ENCODE measurements at places on chromosomes 3 and 15.

DNA sequence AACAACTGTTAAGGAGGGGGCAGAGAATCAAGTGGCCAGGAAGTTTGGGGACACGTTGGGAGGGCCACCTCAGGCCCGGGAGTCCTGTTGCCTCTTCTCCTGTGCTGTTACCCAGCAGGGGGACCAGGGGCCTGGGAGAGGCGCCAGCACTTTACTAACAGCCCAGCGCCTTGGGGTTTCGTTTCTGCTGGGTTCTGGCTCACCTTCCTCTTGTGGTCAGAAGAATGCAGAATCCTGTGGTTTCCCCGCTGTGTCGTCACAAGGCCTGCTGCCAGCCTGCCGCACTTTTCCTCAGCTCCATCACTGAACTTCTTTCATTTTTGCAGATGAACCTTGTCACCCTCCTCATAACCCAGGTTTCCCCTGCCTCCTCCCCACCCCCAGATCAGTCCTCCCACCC, 67.7 kb downstream of the SLC30A4 start:
- peak; percentile 80 for DNase-seq

GRCh38 chr3:114691871-114692270, 398.0 kb downstream of the TIGIT start:
- no peak for DNase-seq

DNA sequence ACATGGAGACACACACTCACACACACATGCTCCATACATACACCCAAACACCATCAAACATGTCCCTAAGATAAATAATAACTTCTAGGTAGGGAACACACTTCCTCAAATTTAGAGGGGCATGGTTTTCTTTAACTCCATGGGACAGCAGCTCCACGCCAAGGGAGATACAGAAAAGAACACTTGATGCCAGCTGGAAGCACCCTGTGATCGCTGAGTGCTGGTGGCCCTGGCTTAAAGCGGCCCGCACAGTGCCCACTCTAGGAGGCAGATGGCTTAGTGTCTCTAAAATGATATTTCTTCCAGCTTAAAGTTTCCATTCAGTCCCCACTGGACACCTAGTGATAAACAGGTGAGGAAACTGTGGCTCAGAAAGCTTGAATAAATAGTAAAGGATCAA, 232.9 kb downstream of the UACA start:
- DNase-seq = no peak

DNA sequence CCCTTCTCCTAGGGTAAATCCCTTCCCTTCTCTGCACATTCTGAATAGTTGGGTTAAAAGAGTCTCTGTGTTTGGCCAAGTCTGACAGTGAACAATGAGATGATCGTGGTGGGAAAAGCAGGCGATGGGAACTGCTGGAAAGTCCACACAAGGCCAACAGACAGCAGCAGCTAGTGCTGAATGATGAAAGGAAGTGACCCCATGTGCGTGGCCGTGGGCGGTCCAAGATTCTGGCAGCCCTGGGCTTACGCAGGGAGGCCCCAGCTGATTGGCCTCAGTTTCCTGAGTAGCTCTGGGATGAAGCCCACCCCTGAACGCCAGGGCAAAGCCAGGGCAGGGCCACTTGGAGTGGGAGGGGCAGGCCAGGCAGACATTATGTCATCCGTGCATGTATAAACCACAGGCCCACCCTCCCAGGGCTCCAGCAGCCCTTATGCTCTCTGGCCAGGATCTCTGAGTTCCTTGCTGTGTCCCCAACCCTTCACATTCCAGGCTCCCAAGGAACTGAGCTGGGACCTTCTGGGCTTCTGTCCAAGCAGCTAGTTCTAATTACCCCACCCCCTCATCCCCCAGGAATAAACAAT, 57.8 kb downstream of the CDC25A start:
- DNase-seq = peak; percentile 85

- peak; percentile 99 for DNase-seq
These were observed 2.4 kb upstream of the SIN3A start for GRCh38 chr15:75453703-75454470.

GRCh38 chr3:13224967-13225366, 151.7 kb upstream of the IQSEC1 start:
- no peak for DNase-seq

DNA sequence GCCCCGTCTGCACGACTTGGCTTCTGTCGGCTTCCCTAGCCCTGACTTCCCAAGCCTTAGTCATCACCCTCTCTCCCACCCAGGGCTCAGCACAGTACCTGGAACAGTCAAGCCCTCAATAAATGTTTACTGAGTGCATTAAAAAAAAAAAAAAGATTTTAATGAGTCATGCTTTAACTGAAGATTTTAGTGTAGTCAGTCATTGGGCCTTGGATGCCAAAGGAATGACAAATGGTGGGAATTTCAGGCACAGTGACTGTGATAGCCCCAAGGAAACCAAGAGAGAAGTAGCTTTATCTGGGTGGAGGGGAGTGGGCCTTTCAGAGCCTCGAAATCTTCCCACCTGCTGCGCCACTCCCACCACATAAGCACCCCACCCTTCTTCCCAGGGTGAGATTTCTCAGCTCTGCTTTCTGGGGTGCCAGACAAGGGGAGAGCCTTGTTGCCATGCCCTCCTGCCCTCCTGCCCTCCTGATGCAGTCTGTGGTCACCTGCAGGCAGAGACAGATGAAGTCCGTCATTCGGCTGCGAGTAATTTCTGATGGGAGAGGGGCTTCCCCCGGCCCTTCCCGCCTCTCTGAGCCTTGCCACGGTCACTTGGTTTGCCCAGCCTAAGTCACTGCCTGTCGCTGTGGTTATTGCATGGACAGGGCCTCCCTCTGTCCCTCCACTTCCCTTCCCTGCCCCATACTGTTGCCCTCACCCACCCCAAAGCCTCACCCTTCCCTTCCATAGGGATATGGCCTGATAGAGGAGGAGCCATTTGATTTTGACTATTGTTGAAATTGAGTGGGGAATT, 41.8 kb downstream of the SMAD3 start:
- peak; percentile 92 for DNase-seq

- no peak for DNase-seq
These were observed 1034.1 kb downstream of the MCTP2 start for GRCh38 chr15:95265419-95265997.

Measured in sigmoid colon (tissue), 7 donors.